ENCODE measurements at places on chromosomes 6 and 20.
A peak's percentile ranks its signal among the peaks of the same experiment; 100 is the strongest.

DNA sequence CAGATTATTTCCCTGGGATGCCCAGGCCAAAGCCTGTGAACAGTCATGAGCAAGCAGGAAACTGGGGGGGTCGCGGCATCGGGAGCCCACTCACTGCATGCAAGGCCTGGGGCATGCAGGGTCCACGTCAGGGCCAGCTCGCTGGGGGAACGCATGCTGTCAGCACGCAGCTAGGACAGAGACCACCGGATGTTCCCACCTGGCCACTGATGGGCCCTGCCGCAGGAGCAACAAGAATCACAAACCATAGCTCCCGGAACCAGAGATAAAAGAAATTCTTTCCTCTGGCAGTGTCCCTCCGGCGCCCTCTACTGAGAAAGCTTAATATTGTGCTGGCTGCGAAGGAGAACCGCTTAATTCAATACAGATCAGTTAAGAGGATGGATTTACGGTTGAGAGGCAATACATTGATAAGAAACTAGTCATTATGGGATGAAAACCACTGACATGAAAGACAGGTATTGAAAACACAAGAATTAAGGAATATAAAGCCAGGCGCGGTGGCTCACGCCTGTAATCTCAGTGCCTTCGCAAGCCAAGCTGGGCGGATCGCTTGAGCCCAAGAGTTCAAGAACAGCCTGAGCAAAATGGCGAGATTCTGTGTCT lies 32.6 kb downstream of the C6orf15 start:
- peak; percentile 38 for DNase-seq

DNA sequence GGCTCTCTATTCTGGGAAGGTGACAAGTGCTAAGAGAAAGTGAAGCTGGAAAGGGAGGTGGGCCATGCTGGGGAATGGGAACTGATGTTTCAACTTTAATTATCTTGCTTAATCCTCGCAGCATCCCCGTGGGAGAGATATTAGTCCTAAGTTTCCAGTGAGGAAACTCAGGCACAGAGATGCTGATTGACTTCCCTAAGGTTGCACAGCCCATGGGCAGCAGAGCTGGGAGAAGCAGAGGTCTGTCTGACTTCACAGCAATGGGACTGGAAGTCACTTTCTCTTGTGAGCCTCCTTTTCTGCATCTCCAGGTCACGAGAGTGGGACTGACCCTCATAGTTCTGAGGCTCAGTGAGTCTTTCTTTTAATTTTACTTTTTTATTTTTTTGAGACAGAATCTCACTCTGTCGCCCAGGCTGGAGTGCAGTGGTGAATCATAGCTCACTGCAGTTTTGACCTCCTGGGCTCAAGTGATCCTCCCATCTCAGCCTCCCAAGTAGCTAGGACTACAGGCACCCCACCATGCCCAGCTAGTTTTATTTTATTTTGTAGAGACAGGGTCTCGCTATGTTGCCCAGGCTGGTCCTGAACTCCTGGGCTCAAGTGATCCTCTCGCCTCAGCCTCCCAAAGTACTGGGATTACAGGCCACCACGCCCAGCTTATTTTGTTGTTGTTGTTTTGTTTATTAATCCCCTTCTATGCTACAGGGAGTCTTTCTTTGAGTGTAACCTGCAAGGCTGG lies 2.6 kb downstream of the RAB44 start:
- DNase-seq, result no peak

GRCh38 chr6:11604836-11605506 lies 67.4 kb downstream of the TMEM170B start:
- DNase-seq, result no peak

DNA sequence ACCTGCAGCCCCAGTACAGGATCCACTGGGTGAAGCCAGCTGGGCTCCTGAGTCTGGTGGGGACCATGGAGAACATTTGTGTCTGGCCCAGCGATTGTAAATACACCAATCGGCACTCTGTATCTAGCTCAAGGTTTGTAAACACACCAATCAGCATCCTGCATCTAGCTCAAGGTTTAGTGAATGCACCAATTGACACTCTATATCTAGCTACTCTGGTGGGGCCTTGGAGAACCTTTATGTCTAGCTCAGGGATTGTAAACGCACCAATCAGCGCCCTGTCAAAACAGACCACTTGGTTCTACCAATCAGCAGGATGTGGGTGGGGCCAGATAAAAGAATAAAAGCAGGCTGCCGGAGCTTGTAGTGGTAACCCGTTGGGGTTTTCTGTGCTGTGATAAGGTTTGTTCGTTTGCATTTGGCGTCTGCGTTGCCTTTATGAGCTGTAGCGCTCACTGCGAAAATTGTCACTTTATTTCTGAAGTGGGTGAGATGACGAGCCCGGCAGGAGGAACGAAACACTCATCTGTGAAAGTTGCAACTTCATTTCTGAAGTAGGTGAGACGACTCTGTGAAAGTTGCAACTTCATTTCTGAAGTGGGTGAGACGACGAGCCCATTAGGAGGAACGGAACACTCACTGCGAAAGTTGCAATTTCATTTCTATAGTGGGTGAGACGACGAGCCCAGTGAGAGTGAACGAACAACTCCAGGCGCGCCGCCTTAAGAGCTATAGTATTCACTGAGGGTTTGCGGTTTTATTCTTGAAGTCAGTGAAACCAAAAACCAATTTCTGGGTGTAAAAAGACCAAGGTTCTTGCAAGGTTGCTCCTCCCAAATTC lies 31.1 kb downstream of the SERPINB6 start:
- peak; percentile 60 for DNase-seq

DNA sequence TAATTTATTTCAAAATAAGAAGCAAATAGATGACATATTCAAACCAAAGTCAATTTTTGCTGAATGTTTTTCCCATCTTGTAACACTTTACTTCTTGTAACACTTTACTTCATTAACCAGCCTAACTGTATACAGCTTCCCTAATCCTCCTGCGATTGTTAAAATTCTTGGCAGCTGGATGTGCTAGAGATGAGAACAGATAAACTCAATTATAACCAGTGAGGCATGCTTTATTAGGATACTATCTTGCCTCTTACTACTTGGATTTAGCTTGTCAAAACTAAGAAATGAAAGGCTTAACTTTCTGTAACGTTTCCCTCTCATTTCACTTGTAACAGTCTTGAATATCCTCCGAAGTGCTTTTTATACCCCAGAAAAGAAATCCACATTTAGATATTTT lies 94.1 kb upstream of the BMP5 start:
- no peak for DNase-seq

GRCh38 chr20:828987-829386 lies 4.5 kb upstream of the FAM110A start:
- no peak for DNase-seq

GRCh38 chr20:52847029-52847660 lies 125.0 kb upstream of the TSHZ2 start:
- no peak for DNase-seq

DNA sequence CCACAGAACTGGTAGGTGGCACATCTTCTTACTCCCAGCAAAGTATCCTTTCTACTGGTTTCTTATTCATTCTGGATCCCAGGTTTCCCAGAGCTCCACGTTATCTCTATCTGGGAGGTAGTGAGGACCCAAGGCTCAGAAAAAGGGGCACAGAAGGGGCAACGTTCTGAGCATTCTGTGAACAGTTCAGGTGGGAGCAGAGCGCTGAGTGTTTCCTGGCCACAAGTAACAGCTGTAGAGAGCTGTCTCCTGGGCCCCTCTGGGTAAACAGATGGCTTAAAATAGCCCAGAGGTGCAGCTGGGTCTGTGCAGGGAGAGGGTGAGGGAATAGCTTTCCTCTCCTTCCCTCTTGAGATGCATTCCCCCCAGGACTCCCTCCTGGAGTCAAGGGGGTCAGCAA lies 2.1 kb downstream of the APOBEC2 start:
- DNase-seq, result no peak

DNA sequence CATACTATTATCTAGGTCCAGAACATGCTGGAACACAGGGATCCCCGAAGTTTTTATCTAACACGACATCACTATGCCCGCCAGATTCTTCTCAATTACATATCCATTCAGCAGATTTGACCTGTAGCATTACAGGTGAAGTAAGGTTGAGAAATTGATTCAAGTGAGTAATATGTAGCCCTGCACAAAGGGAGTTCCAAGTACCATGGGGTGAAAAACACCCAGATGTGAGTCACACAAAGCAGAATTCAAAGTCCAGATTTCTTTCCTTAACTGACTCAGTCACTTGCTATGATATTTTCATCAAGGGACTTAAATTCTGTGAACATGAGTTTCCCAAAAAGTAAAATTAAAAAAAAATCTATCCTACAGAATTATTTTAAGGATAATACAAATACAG lies 655.4 kb upstream of the PTCHD4 start:
- no peak for DNase-seq

DNA sequence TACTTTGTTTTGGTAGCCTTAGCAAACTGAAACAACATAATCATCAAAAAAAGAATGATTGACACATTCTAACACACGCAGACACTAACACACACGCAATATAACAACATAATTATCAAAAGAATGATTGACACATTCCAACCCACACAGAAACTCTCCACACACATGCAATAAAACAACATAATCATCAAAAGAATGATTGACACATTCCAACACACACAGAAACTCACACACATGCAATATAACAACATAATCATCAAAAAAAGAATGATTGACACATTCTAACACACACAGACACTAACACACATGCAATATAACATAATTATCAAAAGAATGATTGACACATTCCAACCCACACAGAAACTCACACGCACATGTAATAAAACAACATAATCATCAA lies 172.4 kb downstream of the THBS2 start:
- no peak for DNase-seq

- no peak for DNase-seq
Observed at GRCh38 chr6:116596815-116597214, 19.5 kb upstream of the RSPH4A start.

DNA sequence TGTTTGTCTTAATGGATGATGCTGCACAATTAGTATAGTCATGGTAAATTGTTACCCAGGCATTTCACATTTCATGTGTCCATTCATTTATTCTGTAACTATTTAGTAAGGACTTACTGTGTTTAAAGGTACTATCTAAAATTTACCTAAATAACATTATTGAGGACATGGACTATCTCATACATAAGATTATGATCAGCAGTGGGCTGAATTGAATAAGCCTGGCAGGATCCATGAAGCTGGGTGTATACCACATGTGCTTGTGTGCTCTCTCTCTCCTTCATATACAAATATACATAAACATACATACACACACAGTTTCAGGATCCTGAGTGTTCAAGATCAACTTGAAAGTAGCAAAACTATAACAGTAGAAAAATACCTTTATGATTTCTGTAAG lies 595.4 kb downstream of the EPM2A start:
- DNase-seq, result no peak

- no peak for DNase-seq
Observed at GRCh38 chr20:59567585-59568508, 36.5 kb upstream of the PHACTR3 start.

Measured in activated CD4-positive, CD25-positive, alpha-beta regulatory T cell treated with anti-CD3 and anti-CD28 coated beads, Interleukin-2, amount 50 U/mL, for 16 hours (primary cell).